ENCODE measurements at places on chromosomes 11 and 22. TPM values are rescaled to one million over a fixed set of nuclear protein-coding genes. Genes with fewer than 3 reads are reported as not detected.

BTG4 gene
- total RNA-seq, result not detected

SPI1 gene
- total RNA-seq, result 2.2 TPM

LIPT2 gene
- total RNA-seq, result 2.4 TPM

HBE1 gene
- not detected for total RNA-seq

KCNK4 gene
- not detected for total RNA-seq

DNA sequence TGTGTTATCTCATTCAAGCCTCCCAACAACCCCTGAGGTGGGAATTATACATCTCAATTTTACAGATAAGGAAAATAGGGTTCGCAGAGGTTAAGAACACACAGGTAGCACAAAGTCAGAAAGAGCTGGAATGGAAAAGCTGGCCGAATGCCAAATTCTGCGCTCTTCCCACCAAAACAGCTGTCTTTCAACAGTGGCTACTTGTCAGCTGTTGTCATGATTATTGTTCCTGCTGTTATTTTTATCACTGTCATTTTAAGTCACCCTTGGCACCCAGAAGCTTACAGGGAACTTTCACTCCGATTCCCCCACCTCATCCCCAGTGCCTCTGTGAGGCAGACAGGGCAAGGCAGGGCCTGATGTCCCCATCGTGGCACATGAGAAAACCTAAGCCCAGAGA is 74.5 kb upstream of the CSNK2A3 start:
- no peak for ATAC-seq

DNA sequence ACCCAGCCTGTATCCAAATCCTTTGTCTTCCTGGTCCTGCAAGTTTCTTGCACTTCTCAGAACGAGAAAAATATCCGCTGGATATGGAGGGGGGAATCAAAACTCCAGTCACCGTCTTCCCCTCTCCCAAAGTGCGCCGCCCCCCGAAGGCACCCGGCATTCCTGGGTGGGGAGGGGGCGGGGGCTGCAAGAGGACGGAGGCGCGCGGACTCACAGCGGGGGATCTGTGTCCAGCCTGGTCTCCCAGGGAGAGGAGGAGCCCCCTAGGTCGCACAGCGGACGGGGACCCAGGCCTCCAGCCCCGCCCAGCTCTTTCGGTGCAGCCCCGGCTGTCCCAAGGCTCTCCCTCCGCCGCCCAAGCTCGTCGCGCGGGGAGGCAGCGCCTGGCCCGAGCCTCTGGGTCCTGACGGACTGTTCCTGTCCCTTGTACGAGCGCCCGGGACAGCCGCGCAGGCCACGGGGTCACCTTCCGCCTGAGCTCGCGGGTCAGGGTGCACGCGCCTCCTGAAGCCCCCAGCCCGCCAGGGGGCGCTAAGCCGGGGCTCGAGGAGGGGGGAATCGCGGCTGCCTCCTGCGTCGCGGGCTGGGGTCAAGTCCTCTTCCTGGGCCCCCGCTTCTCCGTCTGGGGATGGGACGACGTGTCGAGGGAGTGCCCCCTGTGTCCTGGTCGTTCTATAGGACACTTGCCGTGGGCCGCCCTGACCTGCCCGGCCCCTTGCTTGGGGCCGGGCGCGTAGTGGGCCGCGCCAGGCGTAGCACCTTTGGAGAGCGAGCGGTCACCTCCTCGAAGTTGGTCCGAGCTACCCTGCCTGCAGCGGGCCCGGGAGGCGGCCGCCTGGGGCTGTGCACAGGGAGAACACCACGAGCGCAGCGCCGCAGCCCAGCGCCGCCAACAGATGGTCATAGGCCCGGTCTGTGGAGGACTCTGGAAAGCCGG is 2.4 kb upstream of the WNT11 start:
- ATAC-seq, result peak; percentile 48

- ATAC-seq, result no peak
Measured at GRCh38 chr22:39276440-39277141, 31.8 kb upstream of the PDGFB start.

DNA sequence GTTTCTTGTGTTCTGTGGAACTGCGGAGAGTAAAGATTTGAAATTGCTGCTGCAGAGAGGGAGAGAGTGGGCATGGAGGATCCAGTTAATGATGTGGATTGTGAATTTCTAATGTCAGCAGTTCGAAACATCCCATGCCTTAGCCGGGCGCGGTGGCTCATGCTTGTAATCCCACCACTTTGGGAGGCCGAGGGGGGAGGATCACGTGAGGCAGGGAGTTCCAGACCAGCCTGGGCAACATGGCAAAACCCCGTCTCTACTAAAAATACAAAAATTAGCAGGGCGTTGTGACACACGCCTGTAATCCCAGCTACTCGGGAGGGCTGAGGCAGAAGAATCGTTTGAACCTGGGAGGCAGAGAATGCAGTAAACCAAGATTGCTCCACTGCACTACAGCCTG is 1.1 kb upstream of the CAVIN3 start:
- no peak for ATAC-seq

DNA sequence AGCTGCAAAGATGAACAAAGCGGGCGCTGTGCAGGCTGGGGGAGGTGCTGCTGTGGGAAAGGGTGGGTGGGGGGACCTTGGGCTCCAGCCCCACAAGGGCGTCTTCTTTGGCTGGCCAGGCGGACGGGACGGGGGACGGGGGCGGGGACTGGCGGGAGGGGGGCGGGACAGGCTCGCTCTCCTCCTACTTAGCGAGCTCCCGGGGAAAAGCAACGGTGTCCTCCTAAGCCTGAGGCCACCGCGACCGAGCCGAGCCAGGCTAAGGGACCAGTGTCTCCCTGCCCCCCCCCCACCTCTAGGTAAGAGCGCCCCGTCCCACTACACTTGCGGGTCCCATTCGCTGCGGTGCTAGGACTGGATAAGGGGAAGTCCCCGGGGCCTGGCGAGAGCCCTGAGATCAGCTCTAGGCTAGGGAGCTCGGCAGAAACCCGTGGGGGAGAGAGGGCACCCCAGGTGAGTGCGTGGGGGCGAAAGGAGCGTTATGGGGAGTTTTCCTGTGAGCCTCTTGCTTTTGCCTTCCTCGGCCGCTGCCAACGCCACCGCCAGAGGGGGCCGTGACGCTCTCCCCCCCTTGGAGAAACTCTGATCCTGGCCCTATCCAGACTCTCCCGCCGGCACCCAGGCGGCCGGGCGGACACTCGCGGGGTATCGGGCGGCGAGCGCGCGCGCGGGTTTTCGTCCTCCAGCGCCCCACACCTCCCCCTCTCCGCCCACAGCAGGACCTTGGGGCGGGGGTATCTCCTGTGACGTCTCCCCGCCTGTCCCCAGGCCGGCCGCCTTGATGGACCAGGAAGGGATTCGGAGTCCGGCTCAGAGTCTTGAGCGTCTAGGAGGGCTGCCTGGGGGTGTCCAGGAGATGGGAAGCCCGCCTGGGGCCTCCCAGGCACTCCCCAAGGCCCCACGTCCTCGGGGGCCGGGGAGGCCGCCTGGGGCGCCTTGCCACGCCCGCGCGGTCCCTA is at the start of gene PHLDB1:
Gene PHLDB1 (plus strand): TSS at position 215 of the 959 bp plus-strand sequence. CDS start 6,222 bp downstream, outside the sequence.
- peak; percentile 19 for ATAC-seq

- no peak for ATAC-seq
Measured at GRCh38 chr11:117633976-117634755, 162.8 kb downstream of the DSCAML1 start.

DNA sequence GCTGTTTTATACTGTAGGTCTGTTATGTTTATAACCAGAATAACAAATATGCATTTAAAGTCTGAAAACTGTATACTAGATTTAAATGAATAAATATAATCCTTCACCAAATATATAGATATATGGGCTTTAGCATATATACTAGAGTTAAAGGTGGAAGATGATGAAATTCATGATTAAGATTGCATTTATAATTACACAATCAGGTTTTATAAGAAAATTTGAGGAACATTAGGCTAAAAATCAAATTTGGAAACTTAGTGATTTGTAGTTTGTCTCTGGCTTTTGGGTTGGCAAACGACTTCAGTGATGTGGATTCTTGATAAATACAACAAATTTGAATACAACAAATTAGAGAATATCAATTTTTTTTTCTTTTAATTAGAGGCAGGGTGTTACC is 10.0 kb downstream of the BCL2L13 start:
- ATAC-seq, result no peak

Measured in esophagus mucosa (tissue), 1 donor.